Hepatocyte (in vitro differentiated cells): ENCODE measurements at places on chromosomes 12 and 14. TPM values are rescaled to one million over a fixed set of nuclear protein-coding genes. Genes with fewer than 3 reads are reported as not detected.

DEPDC4 gene
- 0.69 and 3.3 TPM in 2 replicates for polyA plus RNA-seq

EGLN3 gene
- 14.9 and 17.2 TPM in 2 replicates for polyA plus RNA-seq

PPP4R4 gene
- polyA plus RNA-seq = 0.61 and 1.0 TPM in 2 replicates

NOS1 gene
- not detected in 2 replicates for polyA plus RNA-seq

LRRC10 gene
- polyA plus RNA-seq = not detected in 2 replicates

GLIPR1L1 gene
- polyA plus RNA-seq = 0.27 TPM in 1 of 2 replicates, not detected in the other
